ENCODE measurements at places on chromosomes 1 and 21. TPM values are rescaled to one million over a fixed set of nuclear protein-coding genes. Genes with fewer than 3 reads are reported as not detected.

The TMIGD3 gene
- not detected for total RNA-seq

The C1QB gene
- not detected for total RNA-seq

The TMEM82 gene
- total RNA-seq = not detected

The UBL4B gene
- total RNA-seq = not detected

The RIPPLY3 gene
- total RNA-seq = not detected

The MECR gene
- total RNA-seq = 36.3 TPM

The MEGF6 gene
- 5.8 TPM for total RNA-seq

The VPS72 gene
- 49.8 TPM for total RNA-seq

The HES2 gene
- 0.74 TPM for total RNA-seq

The RHD gene
- total RNA-seq = not detected

The NSL1 gene
- 23.7 TPM for total RNA-seq

The ELAPOR1 gene
- 4.4 TPM for total RNA-seq

The DONSON gene
- 35.6 TPM for total RNA-seq

The SLFNL1 gene
- 0.10 TPM for total RNA-seq

The RNU1-1 gene
- 1,341 TPM for total RNA-seq

The TRABD2B gene
- not detected for total RNA-seq

The FLG gene
- not detected for total RNA-seq

The ASPM gene
- total RNA-seq = 26.4 TPM

The ABCG1 gene
- total RNA-seq = 28.7 TPM

The DCDC2B gene
- not detected for total RNA-seq

The TNFRSF4 gene
- total RNA-seq = 107 TPM

The MYOC gene
- not detected for total RNA-seq

The C1orf141 gene
- 0.25 TPM for total RNA-seq

The PSRC1 gene
- 21.5 TPM for total RNA-seq

The PTPRU gene
- 0.15 TPM for total RNA-seq

The SLAMF7 gene
- 79.9 TPM for total RNA-seq

The RBBP4 gene
- total RNA-seq = 409 TPM

The SEC16B gene
- total RNA-seq = not detected

The EPHA10 gene
- total RNA-seq = 0.33 TPM

The RGSL1 gene
- not detected for total RNA-seq

The OR2L2 gene
- total RNA-seq = not detected

The SLAMF1 gene
- total RNA-seq = 101 TPM

The LYPLAL1 gene
- 19.9 TPM for total RNA-seq

The SMG7 gene
- 49.3 TPM for total RNA-seq

The CFHR4 gene
- not detected for total RNA-seq

The OR2W3 gene
- not detected for total RNA-seq

The TOR1AIP1 gene
- total RNA-seq = 39.4 TPM

The HUNK gene
- total RNA-seq = 0.20 TPM

The TTC39A gene
- not detected for total RNA-seq

The COL8A2 gene
- total RNA-seq = not detected

The MSH4 gene
- 0.27 TPM for total RNA-seq

The ZBTB40 gene
- 13.1 TPM for total RNA-seq

All from activated naive CD4-positive, alpha-beta T cell treated with anti-CD3 and anti-CD28 coated beads for 36 hours (primary cell).